ENCODE measurements at places on chromosomes 4 and X.
A peak's percentile ranks its signal among the peaks of the same experiment; 100 is the strongest.

- no peak for DNase-seq
Measured at GRCh38 chr4:47567511-47567910, 82.4 kb downstream of the ATP10D start.

DNA sequence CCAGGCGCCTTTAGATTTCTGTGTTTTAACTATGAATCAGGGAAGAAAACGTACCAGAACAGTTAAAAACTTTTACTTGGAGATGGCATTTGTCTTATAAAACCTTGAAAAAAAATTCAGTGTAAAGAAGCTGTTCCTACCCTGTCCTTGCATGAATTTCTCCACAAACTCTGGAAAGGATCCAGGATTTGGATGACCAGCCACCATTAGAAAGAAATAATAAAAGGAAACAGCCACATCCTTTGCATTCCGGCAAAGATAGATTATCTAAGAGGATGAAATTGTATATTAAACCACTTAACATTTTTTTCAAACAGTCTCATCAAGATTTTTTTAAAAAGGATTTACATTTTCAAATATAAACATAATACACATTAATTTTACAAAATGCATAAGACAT lies 10.6 kb downstream of the SULT1E1 start:
- DNase-seq: no peak

DNA sequence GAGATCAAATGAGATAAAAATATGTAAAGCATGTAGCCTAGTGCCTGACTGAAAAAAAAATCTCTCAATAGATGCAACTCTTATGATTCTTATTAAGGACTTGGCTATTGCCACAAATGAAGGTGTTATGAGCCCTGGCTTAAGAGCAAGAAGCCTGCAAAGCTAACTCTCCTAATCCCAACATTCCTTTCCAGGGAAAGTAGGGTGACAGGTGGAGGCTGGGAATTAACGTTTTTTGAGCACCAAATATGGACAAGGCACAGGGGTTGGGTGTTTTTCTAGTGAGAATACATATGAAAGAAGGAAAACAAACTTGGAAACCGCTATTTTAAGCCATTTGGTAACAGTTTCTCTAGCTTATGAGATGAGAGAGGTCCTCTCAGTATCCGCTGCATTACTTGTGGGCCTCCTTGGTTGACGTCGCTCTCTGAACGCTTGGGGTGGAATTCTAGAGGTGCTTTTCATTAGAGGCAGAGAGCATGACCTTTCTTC lies 2.4 kb downstream of the RHOH start:
- no peak for DNase-seq

DNA sequence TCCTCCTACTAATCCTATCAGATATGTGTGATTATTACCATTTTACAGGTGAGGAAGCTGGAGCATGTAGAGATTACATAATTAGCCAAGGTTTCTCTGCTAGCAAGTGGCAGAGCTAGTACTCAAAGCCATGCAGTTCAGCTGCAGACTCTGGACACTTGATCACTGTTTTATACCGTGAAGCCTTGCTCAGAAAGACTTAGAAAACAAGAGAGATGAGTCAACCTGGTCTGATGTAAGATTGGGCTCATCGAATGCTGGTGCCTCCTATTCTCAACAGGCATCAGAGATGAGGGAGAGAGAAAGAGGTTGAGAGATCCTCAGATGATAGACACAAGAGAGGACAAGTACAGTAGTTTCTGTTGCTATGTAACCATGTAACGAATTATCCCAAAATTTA lies 19.0 kb upstream of the PDE5A start:
- DNase-seq: peak; percentile 48

DNA sequence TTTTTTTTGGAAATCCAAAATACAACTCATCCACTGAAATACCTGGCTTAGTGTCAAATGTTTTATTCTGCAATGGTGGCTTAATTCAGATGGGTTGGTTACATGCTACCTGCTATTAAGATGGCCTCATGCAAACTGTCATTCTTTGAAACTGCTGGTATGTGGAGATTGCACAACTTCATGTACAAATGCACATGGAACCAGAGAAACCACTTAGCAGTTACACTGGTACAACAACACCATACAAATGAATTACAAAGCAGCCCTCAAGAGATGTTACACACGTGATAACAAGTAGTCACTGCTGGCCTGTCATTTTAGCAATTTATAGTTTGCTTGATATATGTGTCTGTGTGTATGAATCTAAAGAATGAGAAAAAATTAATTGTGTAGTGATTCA lies 84.6 kb upstream of the STS start:
- DNase-seq: no peak

DNA sequence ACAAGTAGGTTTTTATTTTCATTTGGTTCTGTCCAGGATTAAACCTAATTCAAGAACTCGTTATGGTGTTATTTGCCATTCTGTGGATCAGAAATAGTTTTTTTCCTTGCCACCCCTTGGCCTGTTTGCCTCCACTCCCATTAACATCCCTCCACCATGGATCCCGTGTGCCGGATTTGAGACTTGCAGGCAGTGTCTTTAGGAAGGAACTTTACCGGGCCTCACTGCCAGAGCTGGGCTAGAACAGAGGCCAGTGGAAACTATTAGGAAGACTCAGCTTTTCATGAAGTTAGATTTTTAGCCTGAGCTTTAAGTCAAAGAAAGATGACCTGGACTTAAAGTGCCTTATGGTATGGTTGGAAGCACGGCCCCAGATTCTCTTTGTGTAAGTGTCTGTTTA lies 2.4 kb downstream of the KLHL2 start:
- DNase-seq: no peak

DNA sequence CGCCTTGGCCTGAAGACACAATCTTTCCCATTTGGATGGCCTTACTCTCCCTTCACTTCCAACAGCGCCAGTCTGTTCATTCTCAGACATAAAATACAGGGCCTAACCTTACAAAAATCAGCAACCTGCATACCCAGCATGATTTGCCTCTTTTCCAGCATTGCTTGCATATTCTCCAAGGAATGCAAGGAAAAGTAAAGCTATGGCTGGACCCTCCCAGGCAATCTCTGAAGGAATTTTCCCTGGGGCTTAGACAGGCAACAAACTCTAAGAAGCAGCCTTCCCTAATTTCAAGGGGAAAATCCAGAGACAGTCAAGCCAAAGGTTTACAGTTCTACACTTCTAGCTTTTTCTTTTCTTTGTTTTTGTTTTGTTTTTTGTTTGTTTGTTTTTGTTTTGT lies 3.6 kb downstream of the DCTD start:
- no peak for DNase-seq

GRCh38 chrX:40013266-40014195 lies 84.2 kb downstream of the BCOR start:
- no peak for DNase-seq

DNA sequence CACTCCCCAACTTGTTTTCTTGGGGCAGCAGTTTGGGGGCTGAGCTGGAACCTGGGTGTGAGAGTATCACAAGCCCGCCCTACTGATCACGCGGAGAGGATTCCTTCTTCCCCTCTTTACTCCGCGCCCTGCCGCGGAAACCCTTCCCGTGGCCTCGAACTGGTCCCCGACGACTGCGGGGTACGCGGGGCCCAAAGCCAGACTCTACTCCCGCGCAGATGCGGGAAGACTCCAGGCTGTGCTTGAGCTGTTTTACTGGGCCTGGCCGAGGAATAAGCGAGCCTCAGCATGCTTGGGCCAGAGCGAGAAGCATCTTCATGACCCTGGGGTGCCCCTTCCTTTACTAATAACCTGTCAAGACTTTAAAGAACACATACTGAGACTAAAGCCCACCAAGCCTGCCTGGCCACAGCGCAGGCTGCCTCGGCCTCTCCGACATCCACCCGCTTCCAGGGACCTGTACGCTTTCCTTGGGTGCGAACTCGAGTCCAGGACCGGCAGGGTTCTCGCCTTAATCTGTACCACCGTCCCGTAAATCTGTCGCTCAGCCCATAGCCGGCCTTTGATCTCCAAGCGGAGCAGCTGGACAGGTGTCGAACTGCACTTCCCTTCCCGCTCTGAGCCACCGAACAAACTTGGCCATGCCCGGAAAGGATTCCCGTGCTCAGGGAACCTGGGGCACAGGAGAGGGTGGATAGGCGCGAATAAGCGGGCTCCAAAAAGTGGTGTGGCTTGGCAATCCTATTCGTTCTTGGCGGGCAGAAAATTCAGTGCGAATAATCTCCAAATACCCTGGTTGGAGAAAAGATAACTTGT lies 55.0 kb upstream of the TMEM33 start:
- DNase-seq: no peak

DNA sequence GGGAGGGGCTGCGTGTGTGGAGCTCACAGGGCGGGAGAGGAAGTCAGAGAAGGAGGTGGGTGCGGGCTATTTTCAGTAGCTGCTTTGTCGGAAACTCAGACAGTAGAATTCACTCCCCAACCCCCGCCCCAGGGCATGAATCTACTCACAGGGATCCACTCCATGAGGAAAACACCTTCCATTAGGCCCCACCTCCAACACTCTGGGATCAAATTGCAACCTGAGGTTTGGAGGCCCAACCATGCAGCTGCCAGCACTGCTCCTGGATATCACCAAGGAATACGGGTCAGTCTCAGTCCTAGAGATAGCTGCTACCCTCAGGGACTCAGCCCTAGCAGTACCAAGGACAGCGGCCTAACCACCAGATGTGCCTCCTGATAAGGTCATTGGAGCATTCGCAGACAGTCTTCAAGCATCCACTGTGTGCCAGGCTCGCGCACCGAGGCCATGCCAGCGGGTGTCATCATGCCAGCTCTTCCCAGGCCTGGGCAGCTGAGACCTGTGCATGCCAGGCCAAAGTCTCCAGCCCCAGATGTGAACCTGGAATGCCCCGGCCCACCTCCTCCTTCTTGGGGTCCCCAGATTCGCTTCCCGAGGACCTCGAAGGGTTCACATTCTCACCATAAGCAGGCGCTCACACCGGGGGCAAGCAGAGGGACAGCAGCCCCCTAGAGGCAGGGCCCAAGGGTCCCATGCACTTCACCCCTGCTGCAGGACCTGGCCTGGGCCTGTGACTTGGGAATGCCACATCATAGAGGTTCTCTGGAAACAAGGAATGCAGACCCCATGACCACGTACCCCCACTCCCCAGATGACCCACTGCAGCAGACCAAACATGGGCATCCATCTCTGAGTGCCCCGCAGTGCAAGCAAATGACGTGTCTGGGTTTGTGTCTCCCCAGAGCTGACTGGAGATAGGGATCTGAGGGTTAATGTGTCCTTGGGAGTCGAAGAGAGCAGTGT lies 102.3 kb downstream of the ADRA2C start:
- DNase-seq: no peak

DNA sequence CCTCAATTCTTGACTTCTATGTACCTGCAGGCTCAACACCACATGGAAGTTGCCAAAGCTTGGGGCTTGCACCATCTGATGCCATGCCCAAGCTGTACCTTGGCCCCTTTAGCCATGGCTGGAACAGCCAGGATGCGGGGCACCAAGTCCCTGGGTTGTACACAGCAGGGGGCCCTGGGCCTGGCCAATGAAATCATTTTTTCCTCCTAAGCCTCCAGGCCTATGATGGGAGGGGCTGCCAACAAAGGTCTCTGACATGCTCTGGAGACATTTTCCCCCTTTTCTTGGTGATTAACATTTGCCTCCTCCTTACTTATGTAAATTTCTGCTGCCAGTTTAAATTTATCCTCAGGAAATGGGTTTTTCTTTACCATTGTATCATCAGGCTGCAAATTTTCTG lies 1428.1 kb downstream of the C4orf33 start:
- DNase-seq: no peak

- DNase-seq: no peak
Measured at GRCh38 chr4:24930151-24930550, 17.3 kb upstream of the CCDC149 start.

DNA sequence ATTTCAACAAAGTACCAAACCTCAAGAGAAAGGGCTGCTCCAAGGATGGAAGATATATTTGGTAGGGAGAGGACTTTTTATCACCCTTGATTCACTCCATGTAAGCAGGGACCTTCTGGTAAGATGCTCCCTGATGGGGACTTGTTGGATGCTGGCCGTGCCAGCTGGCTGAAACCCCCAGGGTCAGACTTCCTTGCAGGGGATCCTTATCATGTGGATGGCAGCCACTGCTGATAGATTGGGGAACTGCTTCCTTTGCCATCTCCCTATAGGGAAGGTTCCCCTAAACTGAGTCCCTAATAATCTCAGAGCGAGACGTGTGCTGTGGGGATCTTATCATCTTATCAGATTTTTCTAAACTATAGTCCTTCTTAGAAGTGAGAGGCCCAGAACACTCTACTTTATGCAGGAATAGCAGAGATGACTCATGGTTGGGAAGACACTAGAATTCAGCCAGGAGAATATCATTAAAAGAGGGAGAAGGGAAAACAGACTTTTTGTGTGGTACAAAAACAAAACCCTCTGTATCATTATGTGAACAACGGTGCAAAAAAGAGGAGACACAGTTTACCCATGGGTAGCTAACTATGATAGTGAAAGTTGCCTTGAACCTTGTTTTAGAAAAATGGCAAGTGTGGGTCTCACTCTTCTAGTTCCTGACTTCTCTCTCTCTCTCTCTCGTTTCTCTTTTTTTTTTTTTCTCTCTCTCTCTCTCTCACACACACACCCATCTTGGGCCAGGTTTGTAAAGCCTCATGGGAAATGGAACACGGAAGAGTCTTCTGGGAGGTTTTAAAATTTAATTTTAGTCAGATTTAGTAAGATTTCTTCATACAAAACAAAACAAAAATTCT lies 16.1 kb downstream of the RHOH start:
- DNase-seq: no peak

Measured in skeletal muscle cell (primary cell).